Brain microvascular endothelial cell (primary cell): ENCODE measurements at places on chromosomes 2 and 18.

GRCh38 chr18:5738526-5738925 lies 156.8 kb downstream of the TMEM200C start:
- no peak for DNase-seq

- DNase-seq: no peak
Observed at GRCh38 chr2:81396417-81397019, 1092.0 kb upstream of the LRRTM1 start.

- DNase-seq: no peak
Observed at GRCh38 chr18:54220406-54220805, 4.1 kb downstream of the MBD2 start.

DNA sequence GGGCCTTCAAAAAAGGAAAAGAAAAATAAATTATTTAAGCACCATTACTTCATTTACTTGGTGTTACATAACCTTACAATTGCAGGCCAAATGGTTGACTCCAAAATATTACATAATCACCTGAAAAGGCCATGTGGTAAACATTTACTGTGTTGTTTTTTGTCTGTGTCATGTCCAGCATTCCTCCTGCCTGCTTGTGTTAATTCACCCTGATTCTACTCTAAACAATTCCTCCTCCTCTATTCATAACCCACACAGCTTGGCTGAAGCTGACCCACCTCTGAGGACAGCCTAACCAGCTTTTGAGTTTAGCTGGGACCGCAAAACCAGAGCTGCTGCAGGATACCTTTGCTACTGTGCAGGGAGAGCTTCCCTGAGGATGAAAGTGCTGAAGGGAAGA lies 35.4 kb downstream of the TMX3 start:
- no peak for DNase-seq

DNA sequence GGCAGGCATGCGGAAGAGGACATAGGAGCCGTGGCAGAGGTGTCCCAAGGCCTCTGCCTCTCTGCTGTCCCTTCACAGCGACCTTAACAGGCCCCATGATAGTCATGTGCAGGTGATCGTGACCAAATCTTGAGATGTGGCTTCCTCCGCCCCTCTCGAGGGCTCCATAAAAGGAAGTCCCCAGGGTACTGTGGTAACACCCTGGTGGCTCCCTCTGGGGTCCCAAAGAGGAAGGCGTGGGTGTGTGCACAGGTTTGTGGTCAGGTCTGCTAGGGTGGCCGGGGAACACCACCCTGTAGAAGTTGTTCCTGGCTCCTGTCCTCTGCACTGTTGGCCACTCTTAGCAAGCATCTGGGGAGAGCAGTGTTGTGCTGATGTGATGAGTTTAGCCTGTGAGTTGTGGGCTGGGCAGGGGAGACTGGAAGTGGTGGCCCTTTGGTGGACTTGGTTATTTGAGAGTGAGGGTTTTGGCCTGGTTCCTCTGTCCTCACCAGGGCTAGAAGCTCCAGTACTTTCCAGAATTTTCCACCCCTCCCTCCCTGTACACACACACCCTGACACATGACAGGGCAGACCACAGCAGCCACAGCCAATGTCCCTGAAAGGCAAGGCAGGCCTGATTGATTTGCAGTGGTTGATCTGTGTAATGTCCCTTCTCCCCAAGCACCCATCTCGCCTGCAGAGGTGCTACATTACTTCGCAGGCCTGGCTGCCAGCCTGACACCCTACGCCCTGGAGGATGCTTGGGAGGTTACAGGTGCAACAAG lies 68.9 kb upstream of the BOD1L2 start:
- no peak for DNase-seq

- no peak for DNase-seq
Observed at GRCh38 chr2:230202430-230203109, 17.2 kb downstream of the SP110 start.

DNA sequence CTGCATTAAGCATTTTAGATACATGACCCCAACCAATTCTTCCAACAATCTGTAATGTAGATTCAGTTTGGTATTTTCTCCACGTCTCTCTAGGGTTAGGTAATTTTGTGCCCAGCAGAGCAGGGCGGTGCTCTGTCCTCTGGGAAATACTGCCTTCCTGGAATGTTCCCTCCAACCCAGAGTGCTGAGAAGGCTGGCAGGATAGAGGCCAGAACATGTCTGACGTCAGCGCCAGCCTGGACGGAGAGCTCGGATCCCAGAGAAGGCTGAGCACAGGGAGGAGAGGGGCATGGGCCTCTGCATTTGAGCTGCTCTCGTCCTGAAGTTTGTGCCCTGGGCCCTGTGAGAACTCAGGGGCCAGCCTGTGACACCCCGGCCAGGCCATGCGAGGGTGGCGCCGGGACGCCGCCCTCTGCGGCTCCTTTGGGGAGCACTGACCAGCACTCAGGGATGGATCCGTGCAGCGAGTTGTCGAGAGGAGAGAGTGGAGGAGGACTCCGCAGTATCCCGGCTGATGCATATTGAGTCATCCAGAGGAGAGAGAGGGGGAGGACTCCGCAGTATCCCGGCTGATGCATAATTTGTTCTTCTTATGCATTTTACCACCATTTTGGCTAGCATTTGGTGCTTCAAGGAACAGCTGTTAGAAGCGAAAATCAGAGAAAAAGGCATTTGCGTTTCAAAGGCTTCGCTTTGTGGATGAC lies 80.0 kb upstream of the PXDN start:
- DNase-seq: peak; percentile 39

DNA sequence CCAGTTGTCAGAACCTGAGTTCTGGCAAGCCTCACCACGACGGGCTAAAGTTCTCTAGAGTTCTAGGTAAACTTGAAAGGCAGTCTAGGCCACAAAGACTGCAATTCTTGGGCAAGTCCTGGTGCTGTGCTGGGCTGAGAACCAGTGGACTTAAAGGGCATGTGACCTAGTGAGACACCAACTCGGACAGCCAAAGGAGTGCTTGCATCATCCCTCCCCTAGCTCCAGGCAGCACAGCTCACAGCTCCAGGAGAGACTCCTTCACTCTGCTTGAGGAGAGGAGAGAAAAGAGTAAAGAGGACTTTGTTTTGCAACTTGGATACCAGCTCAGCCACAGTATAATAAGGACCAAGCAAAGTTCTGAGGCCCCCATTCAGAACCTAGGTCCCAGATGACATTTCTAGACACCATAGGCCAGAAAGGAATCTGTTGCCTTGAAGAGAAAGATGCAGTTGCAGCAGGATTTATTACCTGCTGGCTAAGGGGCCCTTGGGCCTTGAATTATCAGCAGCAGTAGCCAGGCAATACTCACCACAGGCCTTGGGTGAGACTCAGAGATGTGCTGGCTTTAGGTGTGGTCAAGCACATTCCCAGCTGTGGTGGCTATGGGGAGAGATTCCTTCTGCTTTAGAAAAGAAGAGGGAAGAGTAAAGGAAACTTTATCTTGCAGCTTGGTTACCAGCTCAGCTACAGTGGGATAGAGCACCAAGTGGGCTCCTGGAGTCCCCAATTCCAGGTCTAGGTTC lies 51.8 kb downstream of the UPP2 start:
- DNase-seq: no peak

DNA sequence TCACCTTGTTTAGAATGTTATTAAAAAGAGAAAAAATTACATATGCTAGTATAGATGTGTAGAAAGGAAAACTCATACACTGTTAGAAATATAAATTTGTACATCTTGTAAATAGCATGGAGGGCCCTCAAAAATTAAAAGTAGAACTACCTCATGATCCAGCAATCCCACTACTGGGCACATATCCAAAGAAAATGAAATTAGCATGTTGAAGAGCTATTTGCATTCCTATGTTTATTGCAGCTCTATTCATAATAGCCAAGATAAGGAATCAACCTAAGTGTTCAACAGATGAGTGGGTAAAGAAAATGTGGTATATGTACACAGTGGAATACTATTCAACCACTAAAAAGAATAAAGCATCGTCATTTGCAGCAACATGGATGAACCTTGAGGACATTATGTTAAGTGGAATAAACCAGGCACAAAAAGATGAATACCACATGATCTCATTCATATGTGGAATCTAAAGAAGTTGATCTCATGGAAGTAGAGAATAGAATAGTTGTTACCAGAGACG lies 251.5 kb upstream of the THUMPD2 start:
- no peak for DNase-seq

DNA sequence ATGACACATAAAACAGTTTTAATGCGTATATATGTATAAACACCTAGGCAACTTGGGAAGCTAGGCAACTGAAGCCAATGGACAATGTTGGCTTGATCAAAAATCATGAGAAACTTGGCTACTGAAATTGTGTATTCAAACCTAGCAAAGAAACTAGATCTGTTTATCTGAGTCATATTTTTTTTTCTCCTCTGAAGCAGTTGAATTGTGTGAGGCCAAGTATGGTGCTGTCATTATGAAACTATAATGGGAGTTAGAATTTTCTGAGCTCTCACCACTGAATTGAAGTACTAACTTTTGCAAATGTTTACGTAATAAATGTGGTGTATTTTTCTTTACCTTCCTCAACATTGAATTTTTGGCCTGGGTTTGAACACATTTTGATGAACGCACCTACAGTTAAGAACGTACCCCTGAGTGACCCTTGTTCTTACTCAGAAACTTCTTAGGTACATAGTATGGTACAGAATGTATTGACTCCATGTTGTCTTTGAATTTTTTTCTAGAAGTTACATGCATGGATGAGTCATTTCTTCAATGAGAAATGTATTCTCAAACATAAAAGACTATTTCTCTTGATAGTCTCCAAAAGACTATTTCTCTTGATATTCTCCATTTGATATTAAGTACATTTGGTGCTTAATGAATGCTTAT lies 23.8 kb downstream of the CD28 start:
- no peak for DNase-seq

GRCh38 chr18:2172881-2173280 lies 398.4 kb downstream of the METTL4 start:
- DNase-seq: no peak

DNA sequence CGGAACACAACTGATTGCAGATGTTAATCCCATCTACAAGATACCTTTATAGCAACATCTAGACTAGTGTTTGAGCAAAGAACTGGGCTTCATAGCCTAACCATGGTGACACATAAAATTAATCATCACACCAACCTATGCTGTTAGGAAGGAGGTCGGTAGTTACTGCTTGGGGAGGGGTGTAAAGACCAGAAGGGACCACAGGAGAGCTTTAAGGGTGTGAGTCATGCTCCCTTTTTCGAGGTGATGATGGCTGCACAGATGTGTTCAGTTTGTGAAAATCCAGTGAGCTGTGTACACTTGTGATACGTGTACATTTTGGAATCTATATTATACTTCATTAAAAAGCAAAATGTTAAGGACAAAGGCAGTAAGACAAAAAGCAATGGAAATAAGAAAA lies 4.6 kb upstream of the SEH1L start:
- no peak for DNase-seq

DNA sequence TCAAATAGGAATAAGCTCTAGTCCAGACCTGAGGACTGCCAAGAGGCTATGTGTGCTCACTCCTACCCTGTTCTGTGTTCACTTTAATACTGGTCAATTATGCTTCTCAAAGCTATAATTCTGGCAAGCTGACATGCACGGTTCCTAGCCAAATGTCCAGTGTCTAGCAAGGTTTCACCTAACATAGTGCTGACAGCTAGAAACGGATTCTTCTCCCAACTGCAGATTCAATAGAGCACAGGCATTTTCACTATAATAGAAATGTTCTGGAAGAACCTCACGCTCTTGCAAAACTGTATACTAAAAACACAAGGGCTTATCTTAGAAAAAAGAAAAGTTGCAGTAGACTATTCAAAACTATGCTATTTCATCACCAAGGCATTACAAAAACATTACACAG lies 45.1 kb downstream of the HDAC4 start:
- no peak for DNase-seq

- DNase-seq: no peak
Observed at GRCh38 chr2:217928324-217929181, 74.2 kb downstream of the TNS1 start.

DNA sequence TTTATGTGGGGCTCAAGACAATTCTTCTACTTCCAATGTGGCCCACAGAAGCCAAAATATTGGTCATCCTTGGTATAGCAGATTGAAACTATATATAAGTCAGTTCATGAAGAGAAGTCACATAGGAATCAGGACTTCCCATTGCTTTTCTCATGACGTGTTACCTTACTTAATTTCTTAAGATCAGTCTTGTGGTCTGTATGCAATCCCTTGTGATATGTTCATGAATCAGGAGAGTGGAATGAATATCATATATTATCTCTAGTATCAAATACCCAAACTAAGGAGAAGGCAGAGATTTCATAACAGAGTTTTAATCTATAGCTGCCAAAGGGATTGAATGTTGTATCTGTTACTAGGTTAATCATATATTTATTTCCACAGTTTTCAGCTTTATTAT lies 1390.4 kb downstream of the SUCLG1 start:
- DNase-seq: peak; percentile 25
